Stimulated activated CD8-positive, alpha-beta memory T cell treated with anti-CD3 and anti-CD28 coated beads, Interleukin-2, amount 100 ng/mL, for 1 hour (primary cell): ENCODE measurements at places on chromosomes 4 and X.

DNA sequence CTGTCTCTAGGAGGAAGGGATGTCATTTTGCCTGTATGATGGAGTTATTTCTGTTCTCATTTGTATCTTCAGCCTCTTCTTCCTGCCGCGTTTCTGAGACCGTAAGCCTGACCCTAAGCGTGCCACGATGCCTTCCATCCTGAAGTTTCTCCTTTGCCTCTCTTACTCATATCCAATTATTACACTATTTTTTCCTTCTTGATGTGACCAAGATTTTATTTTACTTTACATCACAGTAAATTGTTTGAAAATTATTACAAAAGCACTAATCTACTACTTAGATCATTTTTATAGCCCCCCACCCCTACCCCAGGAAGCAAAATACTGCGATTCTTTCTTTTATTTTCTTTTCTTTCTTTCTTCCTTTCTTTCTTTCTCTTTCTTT lies 95.0 kb downstream of the RAPGEF2 start:
- DNase-seq = no peak

DNA sequence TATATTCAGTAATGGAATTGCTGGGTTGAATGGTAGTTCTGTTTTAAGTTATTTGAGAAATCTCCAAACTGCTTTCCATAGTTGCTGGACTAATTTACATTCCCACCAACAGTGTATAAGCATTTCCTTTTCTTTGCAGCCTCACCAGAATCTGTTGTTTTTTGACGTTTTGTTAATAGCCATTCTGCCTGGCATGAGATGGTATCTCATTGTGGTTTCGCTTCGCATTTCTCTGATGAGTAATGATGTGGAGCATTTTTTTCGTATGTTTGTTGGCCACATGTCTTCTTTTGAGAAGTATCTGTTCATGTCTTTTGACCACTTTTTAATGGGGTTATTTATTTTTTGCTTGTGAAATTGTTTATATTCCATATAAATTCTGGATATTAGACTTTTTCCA lies 13.6 kb upstream of the MAGED4B start:
- no peak for DNase-seq

DNA sequence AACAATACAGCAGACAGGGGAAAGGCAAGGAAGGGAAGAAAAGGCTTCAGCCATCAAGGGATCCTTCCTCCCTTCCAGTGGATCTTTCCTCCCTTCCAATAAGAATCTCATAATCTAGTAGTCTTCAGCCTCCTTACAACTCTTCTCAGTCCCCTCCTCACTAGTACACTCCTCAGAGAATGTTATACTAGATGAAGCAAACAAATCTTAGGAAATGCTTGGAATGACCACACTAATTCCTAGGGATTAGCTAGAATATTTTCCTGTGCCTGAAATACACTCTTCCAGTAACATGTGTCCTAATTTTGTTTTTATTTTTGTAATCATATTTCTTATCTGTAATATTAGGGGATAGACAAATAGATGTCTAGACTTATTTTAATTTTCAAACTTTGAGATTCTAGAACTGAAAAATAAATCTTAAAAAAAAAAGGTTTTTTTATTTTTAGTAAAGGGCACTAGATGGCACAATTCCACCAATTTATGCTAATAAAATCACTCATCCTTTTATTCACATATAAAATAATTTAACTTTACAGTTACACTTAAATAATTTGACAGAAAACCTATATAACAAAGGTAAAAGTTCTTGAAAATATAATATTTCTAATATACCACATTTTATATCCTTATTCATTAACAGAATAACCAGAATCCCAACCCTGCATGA lies 7.0 kb upstream of the STPG2 start:
- DNase-seq = no peak

GRCh38 chr4:158875455-158875854 lies 106.6 kb downstream of the FNIP2 start:
- DNase-seq = no peak

DNA sequence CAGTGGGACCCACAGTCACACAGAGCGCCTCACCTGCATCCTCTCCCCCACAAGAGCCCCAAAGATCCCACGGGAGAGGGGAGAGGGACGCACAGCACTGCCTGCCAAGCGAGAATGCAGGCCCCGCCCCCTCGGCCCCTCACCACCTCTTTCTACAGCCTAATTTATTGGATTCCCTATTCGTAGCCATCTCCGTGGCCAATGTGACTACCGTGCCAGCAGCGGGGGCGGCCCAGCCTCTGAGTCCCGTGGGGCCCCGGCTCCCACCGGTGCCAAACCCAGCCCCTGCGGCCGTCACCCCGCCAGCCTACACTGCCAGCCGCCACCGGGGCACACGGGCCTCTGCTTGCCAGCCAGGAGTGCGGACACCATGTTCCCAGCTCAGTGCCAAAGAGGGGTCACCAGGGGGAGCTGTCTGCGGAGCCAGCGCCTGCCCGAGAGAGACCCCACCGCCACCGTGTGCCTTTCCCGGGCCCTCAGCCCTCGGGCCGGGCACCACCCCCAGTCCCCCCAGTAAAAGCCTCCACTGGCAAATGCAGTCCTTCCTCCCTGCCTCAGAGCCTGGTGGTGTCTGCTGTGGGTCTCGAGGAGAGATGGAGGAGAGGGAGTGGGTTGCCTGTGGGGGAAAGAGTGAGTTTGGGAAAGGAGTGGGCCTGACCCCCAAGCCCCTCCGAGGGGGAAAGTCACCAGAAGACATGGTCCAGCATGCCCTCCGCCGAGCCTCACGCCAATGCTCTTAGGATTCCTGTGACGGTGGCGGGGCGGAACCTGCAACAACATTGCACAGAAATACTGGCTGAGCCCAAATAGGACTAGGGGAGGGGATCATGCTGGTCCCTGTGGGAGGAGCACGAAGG lies 19.6 kb upstream of the PLXNB3 start:
- no peak for DNase-seq

- no peak for DNase-seq
These were observed 118.9 kb downstream of the KLHL4 start for GRCh38 chrX:87636533-87636932.

DNA sequence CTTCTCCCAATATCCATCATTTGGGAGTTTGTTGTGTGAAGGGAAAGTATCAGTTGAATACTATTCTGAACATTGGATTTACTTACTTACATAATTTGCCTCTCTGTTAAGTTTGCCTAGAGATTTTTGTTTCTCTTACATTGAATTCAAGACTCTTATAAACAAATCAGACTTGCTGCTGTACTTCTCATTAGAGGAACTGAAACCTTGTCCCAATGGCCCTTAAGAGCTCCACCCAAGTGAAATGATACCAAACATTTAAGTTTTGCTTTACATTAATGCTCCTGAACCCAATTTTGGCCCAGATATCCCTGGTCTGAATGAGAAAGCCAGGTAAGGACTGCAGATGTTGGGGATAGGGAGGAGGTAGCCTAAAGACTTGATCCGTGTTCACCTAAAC lies 32.0 kb downstream of the HAND2 start:
- DNase-seq = no peak

- DNase-seq = no peak
These were observed 6.4 kb upstream of the FGFBP1 start for GRCh38 chr4:15944895-15945294.

DNA sequence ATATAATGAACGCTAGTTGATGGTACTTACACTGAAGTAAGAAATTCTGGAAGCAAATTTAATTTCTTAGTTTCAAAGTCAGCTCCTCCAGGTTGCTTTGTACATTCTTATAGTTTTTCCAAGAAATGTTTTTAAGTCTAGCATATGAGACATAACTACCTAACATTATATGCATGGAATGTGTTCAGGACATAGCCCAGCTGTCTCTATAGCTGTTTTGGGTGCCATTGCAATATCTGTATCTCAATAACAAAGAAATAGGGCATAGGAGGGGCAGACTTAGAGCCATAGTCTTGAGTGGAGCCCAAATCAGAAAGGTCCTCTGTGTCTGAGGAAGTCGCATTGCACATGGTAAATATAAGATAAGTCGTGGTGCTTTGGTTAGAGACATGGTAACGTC lies 143.4 kb downstream of the CBR4 start:
- DNase-seq = no peak

DNA sequence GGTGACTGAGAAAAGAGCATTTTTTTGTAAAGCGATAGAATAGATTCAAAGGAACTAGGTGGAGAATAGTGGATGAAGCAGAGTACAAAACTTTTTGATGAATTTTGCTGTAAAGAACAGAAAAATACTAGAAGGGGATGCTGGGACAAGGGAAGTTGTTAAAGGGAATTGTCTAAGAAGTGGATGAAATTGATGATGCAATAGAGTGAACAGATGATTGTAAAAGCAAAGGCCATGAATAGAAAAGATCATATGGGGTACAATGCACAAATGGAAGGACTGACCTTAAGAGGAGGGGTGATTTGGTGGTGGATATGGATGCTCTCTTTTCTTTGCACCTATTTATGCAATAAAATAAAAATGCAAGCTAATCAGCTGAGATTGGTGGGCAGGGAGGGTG lies 262.7 kb upstream of the MAD2L1 start:
- DNase-seq = no peak

GRCh38 chr4:103374758-103375157 lies 176.6 kb upstream of the CENPE start:
- DNase-seq = no peak

DNA sequence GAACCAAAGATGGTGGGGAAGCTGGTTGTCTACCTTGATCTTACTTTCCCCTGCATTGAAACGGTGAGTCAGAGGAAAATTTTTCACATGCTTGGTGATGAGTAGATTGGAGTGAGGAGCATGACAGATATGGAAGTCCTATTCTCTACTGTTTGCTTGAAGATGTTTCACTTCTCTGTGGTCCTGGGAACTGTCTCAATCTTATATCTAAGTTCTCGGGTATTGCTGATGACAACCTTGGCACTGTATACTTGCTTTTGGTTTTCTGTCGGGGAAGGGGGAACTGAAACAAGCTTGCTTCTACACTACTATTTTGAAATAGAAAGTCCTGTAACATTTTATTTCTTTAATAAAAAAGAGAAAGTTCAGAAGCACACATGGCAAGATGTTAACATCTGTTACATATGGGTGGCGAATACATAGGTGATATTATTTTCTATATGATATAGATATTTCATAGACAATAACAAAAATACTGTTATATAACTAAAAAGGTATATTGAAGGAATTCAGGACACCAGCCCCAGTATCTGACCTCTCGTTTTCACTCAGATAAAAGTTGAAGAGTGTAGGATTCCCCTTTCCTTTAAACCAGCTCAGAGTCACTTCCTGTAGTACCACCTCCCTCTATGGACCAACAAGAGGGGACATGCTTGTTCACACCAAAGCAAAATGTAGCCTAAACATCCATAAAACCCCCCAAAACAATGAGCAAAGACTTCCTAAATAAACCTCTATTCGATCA lies 88.8 kb downstream of the FMR1NB start:
- no peak for DNase-seq

- DNase-seq = no peak
These were observed 5.9 kb downstream of the COL25A1 start for GRCh38 chr4:109296527-109296926.

DNA sequence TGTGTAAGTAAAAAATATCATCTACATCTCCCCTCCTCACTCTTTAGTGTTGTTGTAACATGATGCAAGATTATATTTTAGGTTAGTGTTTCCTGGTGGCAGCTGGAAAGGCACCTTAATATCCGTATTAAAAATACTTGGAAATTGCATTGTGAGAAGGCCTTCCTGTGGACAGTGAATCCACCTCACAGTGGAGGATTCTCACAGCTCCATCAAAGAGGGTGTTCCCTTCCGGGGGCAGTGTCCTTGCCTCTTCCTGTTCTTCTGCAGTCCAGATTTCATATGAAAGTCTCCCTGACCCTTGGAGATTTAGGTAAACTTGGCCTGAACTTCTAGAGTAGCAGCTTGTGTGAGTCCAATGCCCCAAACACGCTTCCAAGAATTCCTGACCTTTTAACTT lies 29.9 kb upstream of the GAB1 start:
- no peak for DNase-seq

GRCh38 chrX:36947214-36947613 lies 61.0 kb upstream of the FAM47C start:
- no peak for DNase-seq

- DNase-seq = no peak
These were observed 35.0 kb upstream of the MAML3 start for GRCh38 chr4:140188975-140189374.

DNA sequence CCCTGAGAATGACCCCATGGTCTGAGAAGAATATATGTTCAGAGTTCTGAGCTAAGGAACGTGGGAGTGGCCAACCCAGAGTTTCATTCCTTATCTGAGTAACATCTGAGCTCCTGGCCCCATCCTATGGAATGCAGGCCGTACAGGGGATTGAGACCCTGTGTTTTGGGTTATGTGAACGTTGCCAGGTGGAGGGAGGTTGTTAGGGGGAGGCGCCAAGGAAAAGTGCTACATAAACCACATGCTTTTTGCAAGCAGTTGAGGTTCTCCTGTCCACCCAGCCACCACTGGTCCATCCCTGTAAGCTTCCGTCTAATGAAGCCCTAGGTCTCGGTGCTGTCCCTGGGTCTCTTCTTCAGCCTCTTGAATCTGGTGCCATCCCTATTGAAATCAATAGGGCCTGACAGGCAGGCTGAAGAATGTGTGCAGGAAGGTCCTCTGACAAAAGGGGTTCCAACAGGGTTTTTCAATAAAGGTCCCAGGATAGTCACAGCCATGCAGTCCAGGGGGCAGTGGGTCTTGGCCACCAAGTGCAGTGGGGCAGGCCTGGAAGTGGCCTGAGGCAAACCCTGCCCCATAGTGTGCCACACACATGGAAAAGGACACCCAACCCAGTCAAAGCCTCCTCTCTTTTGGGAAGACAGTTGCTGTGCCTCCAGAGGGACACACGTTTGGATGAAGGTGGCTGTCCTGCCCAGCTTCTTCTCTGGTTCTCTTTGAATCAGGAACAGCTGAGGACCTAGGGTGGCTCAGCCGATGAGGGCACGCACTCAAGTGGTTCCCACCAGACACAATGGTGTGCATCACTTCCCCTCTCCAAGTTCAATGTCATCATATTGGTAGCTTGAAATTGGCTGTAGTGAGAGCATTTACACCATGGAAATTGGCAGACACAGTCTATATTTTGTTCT lies 53.5 kb downstream of the HTRA3 start:
- DNase-seq = no peak

DNA sequence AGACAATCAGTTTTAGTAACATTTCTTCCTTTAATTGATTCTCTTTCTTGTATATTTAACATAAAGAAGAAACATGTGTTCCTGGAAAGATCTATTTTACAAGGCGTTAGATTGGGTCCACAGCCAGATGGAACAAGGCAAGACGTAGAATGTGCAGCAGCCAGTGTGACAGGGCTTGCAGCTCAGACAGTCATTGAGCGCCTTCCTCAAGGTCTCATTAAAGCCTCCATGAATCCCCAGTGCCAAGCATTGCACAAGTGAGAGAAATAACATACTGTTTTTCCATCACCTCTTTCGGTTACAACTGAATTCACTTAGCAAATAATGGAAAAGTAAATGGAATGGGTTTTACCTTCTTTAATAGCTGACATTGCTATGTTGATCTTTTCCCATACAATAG lies 292.5 kb downstream of the USP46 start:
- DNase-seq = no peak
